ENCODE measurements at places on chromosomes 4 and X.

GRCh38 chr4:38005637-38006036, 45.4 kb downstream of the PTTG2 start:
- no peak for DNase-seq

DNA sequence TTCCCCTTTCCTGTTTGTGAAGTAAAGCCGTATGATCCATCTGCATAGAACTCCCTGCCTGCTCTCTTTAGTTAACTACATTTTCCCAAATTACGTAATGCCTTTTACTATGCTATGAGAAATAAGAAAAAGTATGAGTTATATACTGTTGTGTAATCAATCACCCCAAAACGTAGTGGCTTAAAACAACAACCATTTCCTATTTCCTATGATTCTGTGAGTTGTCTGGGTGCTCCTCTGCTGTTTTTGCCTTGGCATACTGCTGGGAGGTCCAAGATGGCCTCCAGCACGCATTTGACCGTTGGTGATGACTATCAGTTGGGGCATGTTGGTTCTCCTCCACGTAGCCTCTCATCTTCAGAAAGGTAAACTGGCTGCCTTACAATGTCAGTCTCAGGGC, 39.8 kb downstream of the BBS12 start:
- no peak for DNase-seq

- no peak for DNase-seq
Observed at GRCh38 chrX:118510111-118510510, 14.5 kb downstream of the DOCK11 start.

GRCh38 chr4:68907245-68907644, 44.4 kb downstream of the UGT2A3 start:
- no peak for DNase-seq

GRCh38 chrX:63979480-63979879, 194.5 kb upstream of the ARHGEF9 start:
- DNase-seq, result no peak

DNA sequence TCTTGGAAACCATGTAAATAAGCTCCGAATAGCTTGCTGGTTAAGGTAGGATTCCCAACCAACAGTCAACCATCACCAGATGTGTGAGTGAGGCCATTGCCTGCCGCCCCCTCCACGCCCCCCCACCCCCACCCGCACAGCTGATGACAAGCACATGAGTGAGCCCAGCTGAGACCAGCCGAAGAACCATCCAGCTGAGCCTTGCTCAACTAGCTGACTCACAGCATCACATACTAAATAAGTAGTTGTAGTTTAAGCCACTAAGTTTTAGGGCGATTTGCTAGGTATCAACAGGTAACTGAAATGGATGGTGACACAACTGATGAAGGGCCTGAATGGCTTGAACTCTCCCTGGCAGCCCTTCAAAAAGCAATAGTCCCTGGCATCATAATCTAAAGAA, 1.6 kb upstream of the CCDC149 start:
- DNase-seq, result no peak

GRCh38 chr4:145177511-145177905, 2.9 kb downstream of the OTUD4 start:
- DNase-seq, result no peak

GRCh38 chr4:116899561-116899960, 185.8 kb downstream of the TRAM1L1 start:
- no peak for DNase-seq

- DNase-seq, result no peak
Observed at GRCh38 chr4:32858361-32858760, 2138.2 kb downstream of the PCDH7 start.

DNA sequence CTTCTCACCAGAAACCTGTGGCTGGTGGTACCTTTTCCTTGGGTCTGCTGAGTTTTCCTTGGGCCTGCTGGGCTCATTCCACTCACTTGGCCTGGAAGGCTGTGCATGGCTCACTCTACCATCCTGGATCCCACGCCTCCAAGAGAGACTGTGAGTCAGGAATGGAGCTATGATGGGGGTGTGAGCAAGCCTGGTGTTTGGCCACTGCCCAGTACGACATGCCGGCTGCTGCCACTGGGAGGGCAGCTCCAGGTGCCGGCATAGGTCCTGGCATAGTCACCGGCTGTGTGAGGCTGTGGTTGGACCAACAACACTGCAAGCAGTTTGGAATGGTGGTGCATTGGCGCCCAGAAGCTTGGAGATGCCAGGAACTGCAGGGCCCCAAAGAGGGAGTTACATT, 721.7 kb downstream of the PCDH18 start:
- no peak for DNase-seq

- DNase-seq, result no peak
Observed at GRCh38 chrX:131840799-131841495, 182.2 kb upstream of the STK26 start.

- no peak for DNase-seq
Observed at GRCh38 chr4:8909548-8909947, 37.9 kb upstream of the HMX1 start.

- no peak for DNase-seq
Observed at GRCh38 chr4:122832732-122833131, 6.1 kb downstream of the FGF2 start.

DNA sequence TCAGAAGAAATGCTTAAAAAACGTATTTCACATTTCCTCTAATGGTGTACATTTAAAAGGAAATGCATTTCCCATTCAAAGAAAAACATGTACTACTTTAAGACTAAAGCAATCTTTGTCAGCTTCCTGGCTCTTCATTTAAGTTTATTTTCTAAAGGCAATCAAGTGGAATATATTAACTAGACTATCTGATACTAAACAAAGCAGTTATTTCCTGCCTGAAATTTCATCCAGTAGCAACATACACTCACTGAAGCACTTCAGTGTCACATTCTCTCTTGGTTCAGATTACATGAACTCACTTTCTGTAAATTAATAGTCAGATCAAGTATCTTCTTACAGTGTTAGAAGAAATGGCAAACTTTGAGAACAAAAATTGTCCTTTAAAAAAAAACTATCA, 42.5 kb downstream of the LRBA start:
- no peak for DNase-seq

- no peak for DNase-seq
Observed at GRCh38 chr4:152150214-152150613, 385.7 kb downstream of the FBXW7 start.

DNA sequence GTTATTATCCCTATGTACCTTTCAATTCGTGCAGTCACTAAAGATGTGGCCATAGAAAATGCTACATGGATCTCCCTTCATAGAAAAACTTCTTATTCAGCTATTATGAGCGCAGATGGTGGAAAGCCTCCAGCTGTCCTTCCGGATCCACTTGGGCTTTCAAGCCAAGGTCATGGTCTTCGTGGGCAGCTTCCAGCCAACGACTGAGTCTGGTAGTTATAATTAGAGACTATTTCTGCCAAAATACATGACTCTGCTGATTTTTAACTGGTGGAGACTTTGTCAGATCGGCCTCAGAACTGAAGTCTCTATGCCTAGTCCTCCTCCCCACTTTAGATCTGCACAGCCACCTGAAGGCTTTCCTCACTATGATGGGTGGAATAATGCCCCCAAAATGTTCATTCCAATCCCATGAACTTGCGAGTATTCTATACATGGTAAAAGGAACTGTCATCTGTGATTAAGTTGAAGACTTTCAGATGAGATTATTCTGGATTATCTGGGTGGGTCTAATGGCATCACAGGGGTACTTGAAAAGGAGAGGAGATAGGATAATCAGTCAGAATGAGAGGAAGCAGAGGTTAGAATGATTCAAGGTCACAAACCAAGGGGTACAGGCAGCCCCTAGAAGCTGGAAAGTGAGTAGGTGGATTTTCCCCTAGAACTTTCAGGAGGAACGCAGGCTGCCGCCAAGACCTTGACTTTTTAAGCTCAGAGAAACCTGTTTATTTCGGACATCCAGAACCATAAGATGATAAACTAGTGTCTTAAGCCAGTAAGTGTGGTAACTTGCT, 171.1 kb upstream of the CXCL13 start:
- no peak for DNase-seq

DNA sequence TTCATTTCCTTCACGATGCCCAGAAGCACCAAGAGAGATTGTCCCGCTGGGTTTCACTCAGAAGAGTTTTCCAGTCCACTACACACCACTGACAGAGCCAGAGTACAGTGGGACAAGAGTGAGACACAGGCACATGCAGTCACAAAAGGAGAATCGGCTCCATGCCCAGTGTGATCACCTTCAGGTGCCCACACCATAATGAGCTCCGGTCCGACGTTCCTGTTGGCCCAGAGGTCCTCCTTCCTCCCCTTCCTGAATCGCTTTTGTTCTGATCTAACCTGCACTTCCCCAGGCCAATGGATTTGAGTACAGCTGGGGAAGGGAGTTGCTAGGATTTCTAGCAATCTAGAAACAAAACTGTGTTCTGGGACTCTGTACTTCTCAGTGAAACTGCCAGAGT, 4.6 kb upstream of the CHRNA9 start:
- DNase-seq, result no peak

DNA sequence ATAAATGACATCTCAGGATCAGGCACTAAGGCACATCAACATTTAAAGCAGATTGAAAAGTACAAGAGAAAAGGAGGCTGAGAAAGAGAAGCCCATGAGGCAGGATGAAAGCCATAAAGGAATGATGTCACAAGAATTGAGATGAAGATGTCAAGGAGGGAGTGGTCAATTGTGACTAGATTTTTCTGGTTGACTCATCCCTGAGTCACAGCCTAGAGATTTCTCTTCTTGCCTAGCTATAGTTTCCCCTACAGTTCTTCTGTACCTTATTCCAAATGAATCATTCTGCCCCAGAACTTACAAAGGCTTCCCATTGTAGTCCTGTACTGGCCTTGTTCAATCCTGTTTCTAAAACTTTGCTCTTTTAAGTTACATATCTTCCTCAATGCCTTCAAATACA, 3.4 kb upstream of the USP53 start:
- no peak for DNase-seq

DNA sequence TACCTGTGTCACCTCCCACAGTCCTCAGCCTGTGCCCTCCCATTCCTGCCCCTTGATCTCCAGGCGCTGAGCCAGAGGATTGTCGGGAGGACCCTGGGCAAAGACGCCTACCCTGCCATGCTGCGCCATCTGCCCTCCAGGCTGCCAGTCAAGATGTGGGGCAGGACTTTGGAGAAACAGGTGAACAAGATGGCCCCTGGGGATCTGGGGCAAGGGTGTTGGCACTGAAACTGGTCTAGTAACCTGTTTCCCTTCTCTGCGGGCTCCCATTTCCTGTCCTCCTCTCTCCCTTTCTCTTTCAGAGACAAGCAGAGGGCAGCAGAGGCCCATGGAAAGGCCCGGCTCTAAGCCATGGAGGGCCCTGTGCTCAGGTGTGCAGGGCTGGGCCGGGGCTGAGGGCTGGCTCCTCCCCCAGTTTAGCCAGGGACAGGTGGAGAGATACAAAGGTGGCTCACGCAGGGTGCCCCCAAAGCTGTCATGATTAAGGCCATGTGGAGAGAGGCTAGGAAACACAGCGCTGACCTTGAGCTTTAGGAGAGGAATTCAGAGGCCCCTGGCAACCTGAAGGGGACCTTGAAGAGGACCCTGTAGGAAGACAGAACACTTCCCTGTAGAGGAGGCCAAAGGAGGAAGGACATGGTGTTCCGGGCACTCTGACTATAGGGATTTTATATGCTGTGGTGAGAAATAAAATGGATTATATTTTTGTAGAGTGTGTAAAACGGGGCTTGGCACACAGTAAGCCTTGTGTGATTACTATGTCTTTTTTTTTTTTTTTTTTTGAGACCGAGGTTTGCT, at the start of gene GLOD5:
Gene GLOD5, plus strand, starts transcription at position 74 of the 798 bp plus-strand sequence. Its CDS starts 44 bp downstream, at position 118.
- no peak for DNase-seq

DNA sequence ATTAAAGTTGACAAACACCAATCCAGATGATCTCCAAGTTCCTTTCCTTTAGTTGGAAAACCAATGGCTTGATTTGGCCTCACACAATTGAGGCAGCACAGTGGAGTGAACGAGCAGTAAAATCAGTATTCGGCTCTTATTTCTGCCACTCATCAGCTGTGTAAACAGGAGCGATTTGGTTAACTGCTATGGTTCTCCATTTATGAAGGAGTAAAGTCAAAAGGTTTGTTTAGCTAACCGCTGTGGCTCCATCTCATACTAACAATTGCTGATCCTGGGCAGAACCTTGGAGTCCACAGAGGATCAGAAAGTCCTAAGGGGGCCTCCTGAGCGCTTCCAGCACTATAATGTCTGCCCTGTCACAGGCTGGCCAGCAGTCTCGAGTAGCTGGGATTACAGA, 54.5 kb upstream of the EXOC1L start:
- DNase-seq, result no peak

DNA sequence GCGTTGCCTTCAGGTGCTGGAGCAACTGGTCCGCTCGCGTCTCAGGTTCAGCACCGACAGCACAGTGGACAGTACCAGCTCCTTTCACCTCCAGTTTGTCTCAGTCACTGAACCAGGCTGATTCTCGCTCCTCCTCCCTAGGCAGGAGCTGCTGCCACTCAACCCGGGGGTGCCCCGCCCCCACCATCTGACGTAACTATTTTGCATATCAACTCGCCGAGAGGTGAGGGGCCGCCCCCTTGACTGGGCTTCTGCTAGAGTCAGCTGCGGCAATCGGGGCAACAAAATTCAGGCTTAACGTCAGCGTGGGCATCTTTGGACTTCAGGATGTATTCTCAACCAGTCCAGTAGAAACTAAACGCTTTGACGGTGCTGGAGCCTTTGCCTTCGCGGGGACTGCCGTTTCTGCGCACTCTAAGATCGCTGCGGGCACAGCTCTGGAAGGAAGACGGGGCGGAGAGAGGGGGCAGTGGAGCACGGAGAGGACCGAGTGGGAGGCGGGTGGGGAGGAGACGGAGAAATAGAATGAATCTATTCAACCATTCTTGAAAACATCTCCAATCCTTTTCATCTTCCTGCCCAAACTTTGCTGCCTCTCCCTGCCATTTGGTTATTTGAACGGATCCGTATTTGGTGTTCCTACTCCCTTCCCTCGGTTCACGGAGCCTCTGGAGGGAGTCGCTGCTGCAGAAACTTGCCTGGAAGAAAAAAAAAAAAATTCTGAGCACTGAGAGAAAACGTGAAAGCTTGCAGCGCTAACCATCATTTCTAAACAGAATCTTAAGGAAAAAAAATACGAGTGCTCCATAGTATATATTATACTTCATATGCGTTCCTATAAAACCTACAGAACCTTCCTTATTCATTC, at the start of gene FSTL5:
Gene FSTL5, minus strand, starts transcription at position 109 of the 868 bp plus-strand sequence. CDS start 52,604 bp downstream, outside the sequence.
- DNase-seq, result peak; percentile 1

GRCh38 chrX:127888767-127889166, 163.4 kb downstream of the ACTRT1 start:
- DNase-seq, result no peak

- no peak for DNase-seq
Observed at GRCh38 chr4:93828995-93829819, 654 bp downstream of the ATOH1 start.

GRCh38 chr4:157550028-157550427, 329.5 kb downstream of the GRIA2 start:
- DNase-seq, result no peak

DNA sequence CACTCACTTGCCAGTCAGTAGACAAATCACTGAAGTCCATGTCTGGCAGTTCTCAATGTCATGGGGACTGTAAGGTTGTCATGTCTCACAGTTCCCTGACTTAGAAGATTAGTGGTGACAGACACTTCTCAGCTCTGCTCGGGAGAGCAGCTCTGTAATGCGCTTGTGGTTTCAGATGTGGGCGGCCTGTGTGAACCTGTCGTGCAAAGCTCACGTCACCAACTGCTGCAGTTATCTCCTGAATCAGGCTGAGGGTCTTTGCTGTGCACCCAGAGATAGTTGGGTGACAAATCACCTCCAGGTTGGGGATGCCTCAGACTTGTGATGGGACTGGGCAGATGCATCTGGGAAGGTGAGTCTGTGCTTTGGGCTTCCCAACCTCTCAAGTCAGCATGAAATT, at the start of gene IL9R:
Gene IL9R, plus strand, starts transcription at position 261 of the 400 bp plus-strand sequence. Its CDS starts 64 bp downstream, at position 325.
- no peak for DNase-seq
